ENCODE measurements at places on chromosomes 5 and 9.

- DNase-seq = no peak
Measured at GRCh38 chr5:110323357-110323756, 403.1 kb downstream of the TMEM232 start.

GRCh38 chr5:167982-168660 lies 23.2 kb upstream of the LRRC14B start:
- DNase-seq = no peak

DNA sequence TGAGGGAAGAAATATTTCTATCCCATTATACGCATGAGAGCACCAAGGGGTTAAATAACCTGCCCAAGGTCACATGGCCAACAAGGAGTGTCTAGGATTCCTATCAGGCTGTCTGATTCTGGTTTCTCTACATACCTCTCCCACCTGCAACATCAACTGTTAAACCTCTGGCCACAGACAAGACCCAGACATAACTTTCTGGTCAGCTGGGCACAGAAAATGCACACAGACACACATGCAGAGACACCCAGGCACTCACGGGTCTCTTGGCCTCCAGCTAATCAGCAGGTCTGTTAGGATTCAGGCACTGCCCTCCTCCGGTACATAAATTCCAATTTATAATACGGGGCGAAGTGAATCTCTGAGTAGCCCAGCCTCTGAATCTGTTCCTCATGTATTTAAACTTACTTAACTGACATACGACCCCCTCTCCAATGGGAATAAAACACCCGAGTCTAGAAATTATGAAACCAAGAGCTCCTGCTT lies 1.5 kb downstream of the SEPTIN8 start:
- DNase-seq = no peak

DNA sequence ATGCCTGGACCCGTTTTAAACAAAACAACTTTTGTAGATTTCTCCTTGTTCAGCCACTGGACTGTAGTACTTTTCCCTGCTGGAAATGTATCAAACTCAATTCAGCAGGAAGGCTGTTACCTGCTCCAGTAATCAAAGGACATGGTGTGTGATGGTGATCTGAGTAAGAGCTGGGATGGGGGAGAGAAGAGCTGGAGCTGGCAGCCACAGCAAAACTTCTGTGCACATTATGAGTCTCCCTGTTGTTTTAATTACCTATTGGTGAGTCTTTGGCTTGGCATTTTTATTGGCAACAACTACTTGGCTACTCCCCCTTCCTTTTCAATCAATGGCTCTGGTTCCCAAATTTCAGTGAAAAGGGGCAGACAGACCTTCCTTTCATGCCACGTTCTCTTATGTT lies 9.7 kb downstream of the NREP start:
- no peak for DNase-seq

DNA sequence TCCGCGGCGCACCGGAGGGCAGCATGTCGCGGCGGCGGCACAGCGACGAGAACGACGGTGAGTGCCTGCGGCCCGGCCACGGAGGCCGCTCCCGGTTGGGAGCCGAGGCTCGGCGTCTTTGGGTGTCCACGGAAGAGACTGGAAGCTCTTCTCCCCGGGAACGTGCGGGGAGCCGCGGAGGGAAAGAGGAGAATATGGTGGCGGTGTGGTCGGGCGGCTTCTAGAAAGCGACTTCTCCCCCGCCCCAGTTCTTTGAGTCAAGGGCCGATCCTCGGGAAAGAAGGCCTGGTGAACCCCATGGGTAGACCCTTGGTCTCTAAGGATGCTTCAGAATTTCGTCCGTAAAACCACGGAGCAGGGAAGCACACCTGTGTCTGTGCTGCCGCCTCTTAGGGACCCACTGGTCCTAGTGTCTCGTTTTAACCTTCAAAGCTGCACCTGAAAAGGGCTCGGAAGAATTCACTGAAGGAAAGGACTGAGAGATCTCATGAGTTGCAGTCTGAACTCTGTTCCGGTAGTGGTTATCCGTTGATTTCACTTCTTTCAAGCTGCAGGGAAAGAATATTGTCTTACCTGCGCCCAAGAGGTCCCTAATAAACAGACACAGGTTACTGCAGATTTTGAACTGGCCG lies 354 bp downstream of the NCBP1 start:
- DNase-seq = no peak

- no peak for DNase-seq
Measured at GRCh38 chr5:109725135-109725534, 35.4 kb downstream of the MAN2A1 start.

DNA sequence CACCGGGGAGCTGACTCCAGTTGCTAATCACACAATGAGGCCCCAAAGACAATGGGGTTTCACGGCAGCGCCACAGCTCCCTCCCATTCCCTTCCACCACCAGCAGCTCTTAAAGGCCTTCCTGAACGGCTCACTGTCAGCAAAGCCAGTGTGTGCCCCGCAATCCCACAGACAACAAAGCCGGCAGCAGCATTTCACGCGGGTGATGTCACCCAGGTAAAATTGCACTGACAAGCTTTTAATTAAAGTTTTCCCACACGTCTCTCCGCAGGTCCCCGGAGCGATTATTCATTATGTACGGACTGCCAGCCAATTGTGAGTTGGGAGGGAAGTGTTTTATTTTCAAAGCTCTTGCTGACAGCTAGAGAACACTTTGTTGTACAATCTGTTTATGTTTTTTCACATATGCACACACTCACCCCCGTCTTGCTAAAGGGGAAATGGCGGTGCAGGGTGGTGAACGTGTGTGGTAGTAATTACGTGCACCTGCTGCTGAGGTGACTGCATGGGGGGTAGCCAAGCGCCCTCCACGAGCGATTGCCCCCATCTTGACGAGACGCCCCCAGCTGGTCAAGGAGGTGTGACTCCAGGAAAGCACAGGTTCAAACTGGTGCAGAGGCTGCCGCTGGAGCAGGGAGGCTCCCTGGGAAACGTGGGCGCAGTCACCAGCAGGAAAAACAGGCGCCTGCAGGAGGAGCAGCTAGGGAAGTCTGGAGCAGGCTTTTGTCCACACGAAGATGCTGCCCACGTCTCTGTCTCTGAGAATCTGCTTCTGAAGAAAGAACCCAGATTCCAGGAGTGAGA lies 65.0 kb downstream of the IRX2 start:
- DNase-seq = no peak

Data from activated CD8-positive, alpha-beta memory T cell treated with anti-CD3 and anti-CD28 coated beads for 1 hour (primary cell).